ENCODE measurements at places on chromosomes 1 and 21.

- no peak for DNase-seq
Observed at GRCh38 chr1:19771350-19771749, 28.4 kb downstream of the TMCO4 start.

GRCh38 chr1:89350298-89350697, 13.6 kb upstream of the GBP6 start:
- no peak for DNase-seq

DNA sequence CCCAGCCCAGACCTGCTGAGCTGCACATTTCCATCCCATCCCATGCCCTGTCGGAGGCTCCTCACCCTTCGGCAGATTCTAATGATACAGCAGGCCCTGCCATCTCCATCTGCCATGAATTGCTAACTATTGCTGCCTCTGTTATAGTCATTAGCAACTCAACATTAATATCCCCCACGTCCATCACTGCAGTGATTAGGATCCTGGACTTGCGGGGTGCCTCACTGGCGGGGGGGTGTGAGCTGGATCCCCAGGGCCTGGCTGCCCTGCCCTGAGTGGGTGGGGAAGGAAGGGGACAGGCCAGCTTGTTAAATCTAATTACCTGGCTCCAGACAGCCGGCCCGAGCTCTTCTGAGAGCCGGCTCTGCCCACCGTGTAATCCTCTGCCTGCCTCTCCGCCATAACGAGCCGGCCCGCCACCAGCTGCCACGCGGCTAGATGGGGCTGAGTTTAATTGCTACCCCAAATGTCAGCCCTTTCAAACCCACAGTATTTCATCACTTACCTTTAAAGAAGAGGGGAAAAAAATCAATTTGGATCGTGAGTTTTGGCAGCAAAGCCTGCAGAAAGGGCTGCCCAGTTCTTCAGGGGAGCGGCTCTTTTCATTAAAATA, 227.3 kb upstream of the CSF3R start:
- no peak for DNase-seq

DNA sequence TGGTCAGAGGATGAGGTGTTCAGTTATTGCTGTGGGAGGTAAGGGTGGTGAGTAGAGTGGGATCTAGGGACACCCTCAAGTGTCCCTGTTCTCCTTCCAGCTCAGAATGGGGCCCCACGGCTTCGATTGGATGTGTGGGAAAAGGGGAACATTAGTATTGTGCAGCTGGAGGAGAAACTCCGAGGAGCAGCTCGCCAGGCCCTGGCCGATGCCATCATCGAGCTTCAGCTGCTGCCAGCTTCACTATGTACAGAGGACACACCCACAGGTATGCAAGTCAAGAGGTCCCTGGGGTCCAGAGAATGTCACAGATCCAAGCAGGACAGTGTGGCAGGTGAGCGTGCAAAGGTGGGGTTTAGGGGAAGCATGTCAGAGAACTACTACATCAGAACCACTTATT, 13.9 kb downstream of the HYI start:
- no peak for DNase-seq

DNA sequence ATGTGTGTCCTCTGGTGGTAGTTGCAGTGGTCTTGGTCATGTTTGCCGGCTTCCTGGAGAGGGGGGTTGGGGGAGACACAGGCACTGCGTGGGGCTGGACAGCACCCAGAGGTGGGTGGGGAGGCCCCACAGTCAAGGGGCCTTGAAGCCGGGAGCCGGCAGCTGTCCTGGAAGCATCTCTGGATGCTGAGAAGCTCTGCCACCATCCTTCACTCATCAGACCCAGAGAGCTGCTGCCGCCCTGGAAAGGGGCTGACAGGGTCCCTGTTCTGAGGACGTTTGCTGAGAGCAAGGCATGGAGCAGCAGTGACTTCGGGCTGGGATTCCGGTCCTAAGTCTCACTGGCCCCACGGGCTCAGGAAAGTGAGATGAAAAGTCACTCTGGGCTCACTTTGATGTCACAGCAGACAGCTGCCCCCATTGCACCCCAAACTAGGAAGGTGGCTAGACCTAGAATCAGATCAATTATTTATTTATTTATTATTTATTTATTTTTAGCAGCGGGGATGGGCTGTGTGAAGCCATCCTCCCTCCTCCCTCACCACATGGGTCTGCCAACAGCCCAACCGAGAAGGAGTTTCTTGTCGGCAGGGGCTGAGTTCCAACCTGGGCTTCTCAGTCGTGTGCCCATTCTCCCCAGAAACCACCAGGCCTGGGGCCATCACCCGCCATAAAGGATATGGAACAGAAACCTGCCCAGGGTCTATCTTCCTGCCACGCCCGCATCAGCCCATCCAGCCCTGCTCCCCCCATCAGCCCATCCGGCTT, 547.4 kb downstream of the PTPRU start:
- DNase-seq, result no peak

GRCh38 chr1:174074757-174075156, 52.6 kb upstream of the RC3H1 start:
- peak; percentile 5 for DNase-seq

DNA sequence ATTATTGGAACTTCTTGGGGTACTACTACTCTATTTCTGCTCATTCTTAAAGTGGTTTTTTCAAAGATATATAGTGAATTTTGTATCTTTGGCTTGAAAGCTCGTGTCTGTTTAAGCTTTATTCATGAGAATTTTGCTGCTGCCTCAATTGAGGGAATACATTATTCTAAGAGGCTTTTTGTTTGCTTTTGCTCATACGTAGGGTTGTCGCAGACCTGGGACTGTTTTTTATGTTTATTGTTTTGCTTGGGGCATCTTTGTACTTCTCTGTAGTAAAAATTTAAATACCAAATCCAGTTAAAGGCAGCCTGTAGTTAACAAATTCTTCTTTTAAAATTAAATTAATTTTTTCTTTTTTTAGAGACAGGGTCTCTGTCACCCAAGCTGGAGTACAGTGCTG, 62.3 kb downstream of the ANGPTL1 start:
- no peak for DNase-seq

GRCh38 chr1:242128951-242129502, 130.1 kb upstream of the MAP1LC3C start:
- no peak for DNase-seq

- peak; percentile 96 for DNase-seq
Observed at GRCh38 chr1:52552505-52553361, at the start of gene TUT4. TSS of gene TUT4 (minus strand) at chr1:52553092. CDS start at chr1:52526280, 26,812 bp downstream.

GRCh38 chr1:88883156-88883555, 8.2 kb downstream of the GTF2B start:
- no peak for DNase-seq

GRCh38 chr1:44720281-44720680, 10.7 kb downstream of the RNU5D-1 start:
- DNase-seq, result no peak

DNA sequence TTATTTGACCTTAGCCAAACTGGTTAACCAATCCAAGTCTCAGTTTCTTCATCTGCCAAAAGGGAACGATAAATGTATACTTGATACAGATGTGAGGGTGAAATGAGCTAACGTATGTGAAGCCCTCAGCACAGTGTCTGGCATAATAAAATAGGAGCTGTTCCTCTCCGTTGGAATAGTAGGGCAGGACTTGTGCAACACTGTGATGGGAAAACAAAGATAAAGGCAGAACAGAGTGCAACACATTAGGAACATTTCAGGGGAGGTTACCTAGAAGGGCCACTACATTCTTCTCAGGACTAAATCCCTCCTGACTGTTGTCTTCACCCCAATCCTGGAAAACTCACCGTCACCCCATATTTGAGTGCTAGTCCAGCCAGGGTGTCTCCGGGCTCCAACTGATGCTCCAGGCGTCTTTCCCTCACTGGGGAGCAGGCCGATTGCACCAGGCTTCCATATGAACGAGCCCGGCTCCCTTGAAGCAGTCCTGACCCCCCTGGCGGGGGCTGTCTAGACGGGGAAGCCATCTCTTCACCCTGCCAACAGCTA, 896 bp downstream of the LYSMD1 start:
- no peak for DNase-seq

DNA sequence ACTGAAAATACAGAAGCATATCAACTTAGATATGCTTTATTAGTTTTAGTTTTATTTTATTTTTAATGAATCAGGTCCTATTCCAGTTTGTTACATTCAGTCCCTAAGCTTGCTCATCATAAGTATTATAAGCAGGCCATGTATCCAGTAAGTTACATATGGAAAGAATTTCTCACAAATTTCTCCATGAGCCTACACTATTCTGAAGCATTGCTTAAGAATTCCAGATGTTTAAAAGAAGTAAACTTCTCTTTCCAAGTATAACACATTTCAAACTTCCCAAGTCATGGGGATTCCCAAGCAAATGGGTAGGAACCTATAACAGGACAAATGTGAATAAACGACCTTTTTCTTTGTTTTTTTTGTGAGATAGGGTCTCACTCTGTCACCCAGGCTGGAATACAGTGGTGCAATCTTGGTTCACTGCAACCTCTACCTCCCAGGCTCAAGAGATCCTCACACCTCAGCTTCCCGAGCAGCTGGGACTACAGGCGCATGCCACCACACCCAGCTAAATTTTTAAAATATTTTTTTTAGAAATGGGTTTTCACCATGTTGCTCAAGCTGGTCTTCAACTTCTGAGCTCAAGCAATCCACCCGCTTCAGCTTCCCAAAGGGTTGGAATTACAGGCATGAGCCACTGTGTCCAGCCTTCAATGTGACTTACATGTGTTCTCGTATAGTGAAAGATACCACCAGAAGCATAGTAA, 39.0 kb downstream of the ST7L start:
- DNase-seq, result no peak

DNA sequence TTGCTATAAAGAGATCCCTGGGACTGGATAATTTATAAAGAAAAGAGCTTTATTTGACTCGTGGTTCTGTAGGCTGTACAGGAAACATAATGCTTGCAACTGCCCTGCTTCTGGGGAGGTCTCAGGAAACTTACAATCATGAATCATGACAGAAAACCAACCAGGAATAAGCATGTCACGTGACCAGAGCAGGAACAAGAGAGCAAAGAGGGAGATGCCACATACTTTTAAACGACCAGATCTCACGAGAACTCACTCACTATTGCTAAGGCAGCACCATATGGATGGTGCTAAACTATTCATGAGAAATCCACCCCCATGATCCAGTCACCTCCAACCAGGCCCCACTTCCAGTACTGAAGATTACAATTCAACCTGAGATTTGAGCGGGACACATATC, 49.8 kb upstream of the RCC1 start:
- peak; percentile 35 for DNase-seq

GRCh38 chr1:219414250-219414649, 198.7 kb downstream of the ZC3H11B start:
- DNase-seq, result no peak

- DNase-seq, result peak; percentile 73
Observed at GRCh38 chr1:227885648-227886502, 61.9 kb downstream of the WNT9A start.

- no peak for DNase-seq
Observed at GRCh38 chr1:94602802-94603625, 61.5 kb upstream of the F3 start.

DNA sequence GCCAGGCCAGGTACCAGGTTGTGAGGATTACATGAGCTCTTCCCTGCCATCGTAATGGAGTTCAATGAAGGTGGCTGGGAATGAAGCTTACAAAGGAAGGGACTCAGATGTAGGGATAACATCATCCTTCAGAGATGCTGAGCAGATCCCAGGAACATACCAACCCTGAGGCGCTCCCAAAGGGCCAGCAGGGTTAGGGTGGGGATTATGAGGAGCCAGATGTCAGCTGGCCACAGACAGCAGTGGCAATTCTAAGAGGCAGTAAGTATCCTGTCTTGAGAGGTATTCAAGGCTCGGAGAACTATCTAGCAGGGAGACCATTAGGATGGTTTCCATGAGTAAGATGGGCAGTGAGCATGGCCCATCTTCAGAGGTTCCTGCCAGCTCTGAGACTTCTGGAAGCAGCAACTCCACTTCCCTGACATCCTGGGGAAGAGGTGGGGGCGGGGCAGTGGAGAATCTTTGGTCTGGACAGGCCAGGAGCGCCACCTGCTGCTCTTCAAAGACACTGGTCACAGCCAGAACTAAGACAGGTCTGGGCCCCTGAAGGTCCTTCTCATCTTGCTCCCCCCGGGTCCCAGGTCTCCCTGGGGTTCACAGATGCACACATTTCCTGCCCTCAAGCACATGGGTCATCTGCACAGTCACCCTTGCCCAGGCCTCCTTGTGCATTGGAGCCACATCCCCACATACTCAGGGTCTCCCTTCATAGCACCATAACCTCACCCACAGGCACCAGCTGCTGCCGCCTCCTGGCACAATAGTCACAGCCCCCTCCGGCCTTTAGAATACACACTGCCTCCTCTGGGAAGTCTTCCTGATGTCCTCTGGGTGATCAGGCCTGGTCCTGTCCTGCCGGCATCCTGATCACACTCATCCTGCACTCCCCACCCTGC, 2.7 kb upstream of the SDC3 start:
- DNase-seq, result peak; percentile 87

Measured in muscle of back (tissue), 13 donors.